GM13976 (cell line): ENCODE measurements at places on chromosomes 5 and 9.

DNA sequence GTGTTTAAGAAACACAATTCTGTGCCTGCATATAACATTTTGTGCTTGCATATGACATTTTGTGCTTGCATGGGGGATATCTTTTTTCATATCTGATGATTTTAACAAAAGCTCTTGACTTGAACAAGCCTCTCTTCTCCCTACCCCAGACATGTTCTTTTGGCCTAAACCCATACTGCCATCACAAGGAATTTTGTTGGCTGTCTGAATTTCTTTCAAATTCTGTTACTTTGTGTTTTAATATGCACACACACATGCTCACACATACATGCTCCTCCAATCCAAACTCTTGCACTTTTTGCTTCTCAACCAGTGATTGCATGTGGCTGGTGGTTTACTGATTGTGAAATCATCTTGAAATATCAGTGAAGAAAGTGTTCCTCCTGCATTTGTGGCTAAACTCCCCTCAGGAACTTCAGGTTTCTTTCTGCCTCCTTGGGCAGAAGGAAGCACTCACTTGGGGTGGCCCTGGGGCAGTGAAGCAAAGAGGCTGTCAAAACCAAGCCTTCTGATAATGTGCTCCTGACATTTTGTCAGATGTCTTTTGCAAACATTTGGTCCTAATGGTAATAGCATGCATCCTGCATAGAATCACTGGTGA lies 377.2 kb upstream of the KLF4 start:
- no peak for DNase-seq

DNA sequence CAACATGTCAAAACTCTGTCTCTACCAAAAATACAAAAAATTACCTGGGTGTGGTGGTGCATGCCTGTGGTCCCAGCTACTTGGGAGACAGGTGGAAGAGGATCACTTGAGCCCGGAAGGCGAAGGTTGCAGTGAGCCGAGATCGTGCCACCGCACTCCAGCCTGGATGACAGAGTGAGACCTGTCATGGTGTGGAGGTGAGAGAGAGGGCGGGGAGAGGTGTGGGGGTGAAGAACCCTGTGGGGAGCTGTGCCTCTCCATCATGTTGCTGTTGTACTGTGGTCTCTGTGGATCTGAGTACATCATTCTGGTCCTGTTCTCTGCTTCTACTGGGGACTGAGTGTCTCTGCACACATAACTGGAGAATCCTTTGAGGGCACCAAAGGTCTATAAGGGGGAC lies 11.3 kb upstream of the SLC34A1 start:
- no peak for DNase-seq

DNA sequence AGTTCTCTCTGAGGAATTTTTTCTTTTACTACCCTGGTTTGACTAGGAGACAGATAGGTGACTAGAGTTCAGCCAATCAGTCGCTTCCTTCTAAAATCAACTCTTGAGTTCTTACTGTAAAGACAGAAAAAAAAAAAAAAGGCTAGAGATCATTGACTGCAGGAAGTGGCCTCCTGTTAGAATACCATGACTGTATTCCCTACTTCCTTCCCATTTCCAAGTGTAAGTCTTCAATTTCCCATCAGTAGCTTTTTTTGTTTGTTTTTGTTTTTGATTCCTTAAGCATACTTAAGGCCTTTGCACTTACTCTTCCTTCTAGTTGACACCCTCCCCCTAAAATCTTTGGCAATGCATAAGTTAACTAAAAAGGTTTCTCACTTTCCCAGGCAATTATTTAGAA lies 154.3 kb downstream of the HMHB1 start:
- no peak for DNase-seq

GRCh38 chr5:178545176-178545575 lies 45.0 kb downstream of the COL23A1 start:
- DNase-seq = no peak

DNA sequence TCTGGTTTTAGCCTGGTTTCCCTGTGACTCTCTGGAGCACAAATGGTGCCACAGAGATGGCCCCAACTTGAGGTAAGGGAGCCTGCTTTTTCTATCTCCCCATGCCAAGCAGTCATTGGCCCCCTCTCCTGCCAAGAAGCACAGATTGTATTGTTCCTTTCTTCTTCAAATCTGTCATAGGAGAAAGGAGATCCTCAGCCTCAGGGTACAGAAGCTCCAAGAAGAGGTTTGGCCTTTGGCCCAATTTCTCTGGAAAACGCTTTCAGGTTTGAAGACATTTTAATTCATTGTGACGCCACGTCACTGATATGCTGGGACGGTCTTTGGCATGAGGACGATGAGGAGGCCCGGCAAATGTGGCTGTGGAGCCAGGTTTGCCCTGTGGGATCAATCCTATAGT lies 29.2 kb upstream of the PANK3 start:
- no peak for DNase-seq

DNA sequence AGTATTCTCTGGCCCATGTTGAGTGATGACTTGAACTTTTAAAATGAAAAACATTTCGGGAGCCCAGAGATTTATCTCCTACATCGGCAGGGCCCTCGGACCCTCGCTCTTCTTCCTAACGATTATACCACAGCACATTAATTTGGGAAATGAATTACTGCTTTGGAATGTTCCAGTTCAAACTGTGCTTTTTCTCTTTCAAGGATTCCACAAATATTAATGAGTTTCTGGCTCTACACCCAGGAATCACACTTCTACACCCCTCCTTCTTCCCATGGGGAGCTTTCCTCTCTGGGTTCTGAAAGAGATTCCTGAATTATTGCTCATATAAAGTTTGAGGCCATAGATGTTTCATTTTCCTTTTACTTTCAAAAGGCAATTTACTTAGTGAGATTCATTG lies 41.2 kb downstream of the NSG2 start:
- no peak for DNase-seq

DNA sequence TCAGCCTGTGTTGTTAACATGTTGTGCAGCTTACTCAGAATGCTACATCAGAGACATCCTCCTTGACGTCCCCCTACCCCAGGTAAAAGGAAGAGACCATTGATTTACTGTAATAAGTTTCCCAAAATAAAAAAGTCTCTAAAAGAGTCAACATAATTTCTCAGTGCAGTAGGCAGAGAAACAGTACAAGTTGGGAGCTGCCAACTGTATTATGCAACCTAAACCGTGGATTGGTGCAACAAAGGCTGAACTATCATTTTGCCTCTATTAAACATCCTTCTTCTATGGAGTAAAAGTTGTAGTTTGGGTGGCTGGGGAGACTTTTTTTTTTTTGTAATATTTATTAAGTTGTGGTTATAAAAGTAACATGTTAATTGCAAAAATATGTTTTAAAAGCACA lies 208.0 kb downstream of the NR3C1 start:
- no peak for DNase-seq

DNA sequence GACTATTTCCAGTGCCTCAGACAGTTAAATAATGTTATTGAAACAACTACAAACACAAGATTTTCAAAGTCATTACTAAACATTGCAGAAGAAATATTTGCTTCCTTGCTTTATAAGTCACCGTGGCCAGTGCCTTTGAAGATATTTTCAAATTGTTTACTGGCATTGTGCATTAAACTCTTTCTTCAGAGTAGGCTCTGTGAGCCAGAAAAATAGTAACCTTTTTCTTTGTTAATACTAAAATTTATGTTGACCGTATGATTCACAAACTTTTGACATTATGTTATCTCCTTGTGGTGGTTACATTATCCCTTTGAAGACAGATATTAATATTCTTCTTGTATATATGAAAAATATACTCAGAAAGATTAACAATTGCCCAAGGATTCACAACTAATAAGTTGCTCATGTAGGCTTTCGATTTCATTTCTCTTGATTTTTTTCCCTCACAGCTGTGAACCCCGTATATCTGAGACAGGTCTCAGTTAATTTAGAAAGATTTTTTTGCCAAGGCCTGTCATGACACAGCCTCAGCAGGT lies 140.1 kb downstream of the NR3C1 start:
- DNase-seq = no peak

DNA sequence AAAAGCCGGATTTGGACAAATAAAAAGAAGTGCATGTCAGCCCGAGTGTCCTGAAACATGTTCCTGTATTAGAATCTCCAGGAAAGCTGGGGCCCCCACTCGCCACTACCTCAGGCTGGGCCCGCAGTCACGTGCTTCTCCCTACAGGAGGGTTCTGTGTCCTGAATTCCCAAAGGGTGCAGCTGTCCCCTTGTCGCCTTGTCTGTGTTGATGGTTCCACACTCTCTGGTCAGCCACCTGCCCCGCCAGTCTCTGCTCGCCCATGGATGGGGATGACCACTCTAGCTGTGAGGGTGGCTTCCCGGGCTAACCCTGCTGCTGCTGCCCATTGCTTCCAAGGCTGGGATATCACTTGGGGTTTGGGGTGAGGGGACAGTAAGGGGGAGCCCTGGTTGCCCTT lies 3.1 kb upstream of the TMEM250 start:
- no peak for DNase-seq
